Right renal cortex interstitium (tissue), 3 donors: ENCODE measurements at places on chromosomes 13 and 19.

GRCh38 chr13:39433651-39434050 lies 169.3 kb downstream of the LHFPL6 start:
- DNase-seq, result no peak

DNA sequence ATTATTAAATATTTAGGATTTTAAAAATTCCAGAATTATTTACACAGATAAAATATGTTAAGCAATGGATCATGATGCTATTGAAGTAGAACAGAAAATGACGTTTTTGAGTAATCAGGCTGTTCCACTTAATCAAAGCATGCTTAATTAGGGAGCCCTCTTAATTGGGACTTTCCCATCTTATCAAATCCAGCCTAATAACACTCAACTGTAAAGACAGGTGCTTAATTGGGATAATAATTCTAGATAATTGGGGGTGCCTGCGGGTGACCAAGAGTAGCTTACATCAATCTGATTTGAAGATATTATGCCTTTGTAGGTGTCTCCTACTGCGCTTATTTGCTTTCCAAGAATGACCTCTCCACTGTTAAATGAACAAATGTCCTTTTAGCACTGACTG lies 742.2 kb upstream of the SLITRK6 start:
- no peak for DNase-seq

DNA sequence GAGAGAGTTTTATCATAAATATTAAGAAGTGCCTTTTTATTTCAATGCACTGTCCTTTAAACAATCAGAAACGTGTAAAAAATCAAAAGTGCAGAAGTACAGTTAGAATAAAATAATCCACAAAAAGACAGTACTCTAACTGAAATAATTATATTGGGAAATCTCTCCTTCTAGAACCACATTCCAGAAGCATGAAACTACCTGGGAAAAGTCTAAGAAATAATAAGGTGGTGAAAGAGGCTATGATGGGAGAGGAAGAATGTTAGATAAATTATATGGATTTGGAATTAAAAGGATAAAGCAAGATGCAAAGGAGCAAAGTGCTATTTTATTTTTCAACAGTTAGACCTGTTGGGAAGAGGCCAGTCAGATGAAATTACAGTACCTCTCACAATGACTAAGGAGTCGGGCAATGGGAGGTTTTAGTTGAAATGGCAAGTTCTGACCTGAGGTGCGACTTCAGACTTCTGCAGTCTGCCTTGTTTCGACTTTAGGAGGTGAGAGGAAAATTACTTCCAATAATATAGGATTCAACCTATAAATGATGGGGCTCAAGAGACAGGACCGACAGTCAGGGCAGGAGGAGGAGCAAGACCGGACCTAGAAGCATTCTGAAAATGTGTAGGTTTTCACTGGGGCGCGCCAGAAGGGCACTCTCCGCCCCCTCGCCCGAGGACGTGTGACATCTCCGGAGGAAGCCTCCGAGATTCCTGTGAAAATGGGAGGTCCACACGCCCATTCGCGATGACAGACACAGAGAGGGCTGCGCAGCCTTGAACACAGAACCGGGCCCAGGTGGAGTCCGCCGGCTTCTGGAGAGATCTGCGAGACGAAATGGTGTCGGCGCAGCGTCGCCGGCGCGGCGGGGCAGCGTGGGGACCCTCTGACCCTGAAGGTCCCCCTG lies 717 bp downstream of the SPRYD7 start:
- no peak for DNase-seq

GRCh38 chr19:6476155-6476895 lies 5.3 kb downstream of the DENND1C start:
- no peak for DNase-seq

DNA sequence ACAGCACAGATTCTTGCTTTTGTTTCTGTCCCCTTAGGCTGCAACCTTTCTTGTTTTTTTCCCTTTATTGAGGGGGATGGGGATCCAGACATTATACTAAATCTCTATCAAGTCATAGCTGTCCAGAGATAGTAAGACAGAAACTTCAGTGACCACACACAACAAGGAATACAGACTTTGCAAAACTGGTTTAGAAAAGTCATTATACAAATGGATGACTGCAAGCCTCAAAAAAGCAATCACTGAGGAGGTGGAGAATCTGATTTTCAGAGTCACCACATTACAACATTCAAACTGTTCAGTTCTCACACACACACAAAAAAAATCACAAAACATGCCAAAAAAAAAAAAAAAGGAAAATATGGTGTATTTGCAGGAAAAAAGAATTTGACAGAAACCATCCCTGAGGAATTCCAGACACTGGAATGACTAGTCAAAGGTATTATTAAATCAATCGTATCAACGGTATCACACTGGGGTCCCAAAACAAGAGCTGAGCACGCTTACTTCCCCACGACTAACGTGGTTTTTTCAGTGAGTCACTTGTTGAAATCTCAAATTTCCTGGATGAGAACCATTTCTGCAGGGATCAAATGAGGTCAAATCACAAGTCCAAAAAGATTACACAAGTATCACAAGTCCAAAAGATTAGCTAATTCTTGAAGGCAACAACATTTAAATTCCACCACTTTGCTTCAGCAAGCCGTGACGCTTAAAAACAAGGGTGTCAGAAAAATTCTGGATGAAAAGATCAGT lies 41.2 kb downstream of the USP12 start:
- DNase-seq, result no peak

GRCh38 chr19:16623576-16623975 lies 4.4 kb downstream of the MED26 start:
- DNase-seq, result no peak

GRCh38 chr13:48078251-48078656 lies 16.6 kb downstream of the MED4 start:
- DNase-seq, result no peak

DNA sequence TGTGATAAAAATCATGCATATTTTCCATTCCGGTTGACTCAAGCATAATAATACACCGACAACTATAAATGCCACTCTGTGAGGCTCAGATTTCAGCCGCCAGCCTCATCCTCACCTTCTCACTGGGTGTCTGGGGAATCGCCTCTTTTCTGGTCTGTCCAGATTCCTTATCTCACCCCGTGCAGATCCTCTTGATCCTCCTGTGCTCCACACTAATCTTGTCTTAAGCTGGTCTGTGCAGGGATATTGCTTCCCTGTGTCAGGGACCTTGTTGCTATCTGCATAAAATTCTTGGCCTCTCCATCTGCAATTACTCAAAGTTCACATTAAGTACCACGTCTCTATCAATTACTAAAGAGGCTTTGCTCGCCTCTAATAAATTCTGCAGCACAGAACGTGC lies 116.6 kb upstream of the SPACA7 start:
- no peak for DNase-seq

- no peak for DNase-seq
These were observed 7.8 kb upstream of the TINCR start for GRCh38 chr19:5575590-5575989.

- no peak for DNase-seq
These were observed 7.0 kb upstream of the NPAS1 start for GRCh38 chr19:47012617-47013016.

DNA sequence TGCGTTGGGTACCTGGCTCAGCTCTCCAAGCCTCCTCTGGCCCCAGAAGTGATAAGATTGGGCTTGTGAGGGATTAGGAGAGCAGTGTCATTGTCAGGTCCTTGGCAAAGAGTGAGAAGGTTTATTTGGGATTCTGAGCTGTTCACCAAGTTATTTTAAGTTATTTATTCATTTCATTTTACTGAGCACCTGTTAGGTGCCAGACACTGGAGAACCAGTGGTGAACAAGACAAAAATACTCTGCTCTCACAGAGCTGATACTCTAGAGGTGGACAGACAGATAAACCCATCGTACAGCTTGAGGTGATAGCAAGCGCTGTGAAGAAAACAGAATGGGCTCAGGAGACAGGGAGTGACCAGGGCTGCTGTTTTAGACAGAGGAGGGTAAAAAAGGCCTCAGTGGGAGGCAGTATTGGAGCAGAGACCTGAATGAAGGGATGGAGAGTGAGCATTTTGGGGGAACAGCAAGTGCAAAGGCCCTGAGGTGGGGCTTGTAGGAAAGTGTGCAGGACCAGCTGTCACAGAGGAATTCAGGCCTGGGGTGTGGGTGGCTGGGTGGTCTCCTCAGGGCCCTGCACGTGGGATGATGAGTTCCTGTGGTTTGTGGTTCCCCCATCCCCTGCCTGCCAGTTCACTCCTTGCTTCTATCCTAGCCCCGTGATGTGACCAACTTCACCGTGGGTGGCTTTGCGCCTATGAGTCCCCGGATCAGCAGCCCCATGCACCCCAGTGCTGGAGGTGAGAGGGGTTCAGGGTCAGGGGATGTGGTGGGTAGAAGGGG lies 8.7 kb upstream of the TIMM50 start:
- DNase-seq, result no peak

DNA sequence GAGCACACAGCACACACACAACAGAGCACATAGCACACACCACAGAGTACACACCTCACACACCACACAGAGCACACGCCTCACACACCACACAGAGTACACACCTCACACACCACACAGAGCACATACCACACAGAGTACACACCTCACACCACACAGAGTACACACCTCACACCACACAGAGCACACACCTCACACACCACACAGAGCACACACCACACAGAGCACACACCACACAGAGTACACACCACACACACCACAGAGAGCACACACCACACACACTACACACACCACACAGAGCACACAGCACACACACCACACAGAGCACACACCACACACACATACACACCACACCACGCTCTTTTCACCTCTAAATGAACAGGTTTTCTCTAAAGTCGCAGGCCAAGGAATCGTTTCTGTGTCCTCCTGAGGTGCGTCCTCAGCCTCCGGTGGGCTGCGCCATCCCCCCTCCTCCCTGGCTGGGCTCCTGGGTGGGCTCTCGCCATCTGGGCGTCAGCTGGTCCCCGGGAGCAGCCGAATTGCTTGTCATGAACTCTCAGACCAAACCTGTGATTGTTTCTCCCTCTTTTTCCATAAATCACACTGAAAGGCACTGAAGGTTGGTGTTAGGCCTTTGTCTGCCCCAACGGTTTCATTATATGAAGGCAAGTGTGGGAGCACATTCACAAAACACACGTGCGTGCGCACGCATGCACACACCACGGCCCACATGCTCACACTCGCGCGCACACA lies 37.4 kb downstream of the TMEM255B start:
- no peak for DNase-seq

- DNase-seq, result no peak
These were observed 18.7 kb upstream of the EID2 start for GRCh38 chr19:39558624-39559117.

DNA sequence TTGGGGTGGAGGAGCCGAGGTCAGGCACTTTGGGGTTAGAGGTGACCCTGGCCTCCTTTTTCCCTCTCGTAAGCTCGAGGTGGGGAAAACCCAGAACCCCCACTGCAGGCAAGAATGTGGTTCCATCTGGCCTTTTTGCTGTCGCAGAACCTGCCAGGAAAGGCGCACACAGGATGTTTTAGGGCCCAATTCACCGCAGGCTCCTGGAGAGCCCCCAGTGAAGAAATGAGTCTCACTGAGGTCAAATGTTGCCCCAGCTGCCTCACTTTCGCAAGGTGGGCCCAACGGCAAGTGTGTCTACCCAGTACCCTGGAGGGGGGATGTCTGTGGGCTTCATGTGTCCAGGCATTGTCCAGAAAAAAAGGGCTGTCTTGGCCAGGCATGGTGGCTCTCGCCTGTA lies 61.8 kb downstream of the PEX11G start:
- no peak for DNase-seq
